ENCODE measurements at places on chromosomes 5 and 9.

GRCh38 chr5:68187268-68188055 lies 28.1 kb upstream of the PIK3R1 start:
- no peak for DNase-seq

DNA sequence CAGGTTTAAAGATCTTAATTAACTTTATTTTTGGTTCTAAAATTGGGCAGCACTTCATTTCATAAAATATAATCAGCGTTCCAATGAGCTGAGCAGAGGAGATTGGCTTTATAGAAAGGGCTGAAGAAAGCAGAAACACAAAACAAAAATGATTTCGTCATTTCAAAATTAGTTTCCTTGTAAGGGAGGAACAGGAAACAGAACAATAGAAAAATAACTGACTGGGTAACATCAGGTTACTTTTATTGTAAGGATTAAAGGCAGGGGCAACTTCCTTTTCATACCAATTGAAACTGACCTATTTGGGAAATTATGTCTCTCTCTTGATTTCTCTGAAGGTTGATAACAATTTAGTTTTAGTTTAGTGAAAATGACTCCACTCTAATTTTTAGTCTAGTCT lies 157.1 kb downstream of the ATP10B start:
- DNase-seq, result no peak

- DNase-seq, result no peak
These were observed 2.3 kb upstream of the POMT1 start for GRCh38 chr9:131500377-131500776.

- no peak for DNase-seq
These were observed 51.9 kb downstream of the IPPK start for GRCh38 chr9:92617951-92618510.

DNA sequence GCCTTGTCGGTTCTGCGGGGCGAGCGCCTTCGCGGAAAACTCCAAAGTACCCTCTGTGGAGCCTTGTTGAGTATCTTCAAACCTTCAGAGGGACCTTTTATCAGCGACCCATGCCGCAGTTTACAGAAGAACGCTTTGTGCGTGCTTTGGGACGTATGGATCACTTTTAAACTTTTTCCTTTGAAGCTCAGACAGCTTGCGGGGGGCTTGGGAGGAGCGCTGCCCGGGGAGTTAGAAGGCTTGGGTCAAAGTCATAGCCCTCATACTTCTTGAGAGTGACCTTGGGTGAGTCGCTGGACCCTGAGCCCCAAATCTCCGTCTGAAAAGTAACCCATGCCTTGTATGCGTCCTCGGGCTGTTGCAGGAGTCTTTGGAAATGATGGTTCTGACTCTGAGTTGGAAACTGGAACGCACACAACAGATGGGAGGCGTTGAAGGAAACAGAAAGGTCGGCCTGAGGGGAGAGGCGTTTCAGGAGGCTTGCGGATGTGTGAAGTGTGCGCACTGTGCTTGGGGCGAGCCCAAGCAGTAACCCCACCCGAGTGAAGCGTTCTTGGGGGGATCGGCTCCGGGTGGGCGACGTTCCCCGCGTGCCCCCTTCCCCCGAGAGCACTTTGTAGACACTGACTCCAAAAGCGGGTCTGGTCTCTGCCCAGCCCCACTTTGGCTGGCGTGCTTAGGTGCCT lies 661 bp upstream of the SLC25A51 start:
- no peak for DNase-seq

DNA sequence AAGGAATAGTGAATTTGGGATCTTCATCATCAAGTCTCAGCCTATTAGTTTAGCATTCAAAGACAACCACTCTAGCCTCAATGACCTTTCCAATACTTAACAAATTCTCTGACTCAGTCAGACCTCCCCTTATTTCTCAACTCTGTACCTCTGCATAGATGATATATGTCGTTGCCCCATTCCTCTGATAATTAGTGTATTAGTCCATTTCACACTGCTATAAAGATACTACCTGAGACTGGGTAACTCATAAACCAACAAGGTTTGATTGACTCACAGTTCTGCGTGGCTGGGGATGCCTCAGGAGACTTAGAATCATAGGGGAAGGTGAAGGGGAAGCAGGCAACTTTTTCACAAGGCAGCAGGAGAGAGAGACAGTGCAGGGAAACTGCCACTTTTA lies 8.9 kb downstream of the MRPL22 start:
- DNase-seq, result no peak

DNA sequence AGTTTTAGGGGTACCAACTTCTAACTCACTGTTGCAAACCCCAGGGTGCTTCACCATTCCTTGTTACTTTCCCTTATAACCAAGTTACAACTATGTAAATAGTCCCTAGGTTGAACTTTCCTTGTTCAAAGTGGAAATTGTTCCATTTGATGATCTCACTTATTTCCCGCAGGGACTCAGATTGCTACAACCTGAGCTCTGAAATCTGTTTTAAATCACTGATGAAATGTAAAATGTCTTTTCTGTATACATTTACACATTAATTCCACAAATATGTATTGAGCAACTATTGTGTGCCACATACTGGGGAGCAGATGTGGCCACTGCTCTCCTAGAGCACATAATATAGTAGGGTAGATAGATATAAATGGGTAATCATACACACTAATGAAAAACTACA lies 69.1 kb upstream of the TARS1 start:
- no peak for DNase-seq

- no peak for DNase-seq
These were observed 7.8 kb downstream of the NINJ1 start for GRCh38 chr9:93126151-93126781.

GRCh38 chr5:16573401-16573800 lies 43.4 kb downstream of the RETREG1 start:
- no peak for DNase-seq

DNA sequence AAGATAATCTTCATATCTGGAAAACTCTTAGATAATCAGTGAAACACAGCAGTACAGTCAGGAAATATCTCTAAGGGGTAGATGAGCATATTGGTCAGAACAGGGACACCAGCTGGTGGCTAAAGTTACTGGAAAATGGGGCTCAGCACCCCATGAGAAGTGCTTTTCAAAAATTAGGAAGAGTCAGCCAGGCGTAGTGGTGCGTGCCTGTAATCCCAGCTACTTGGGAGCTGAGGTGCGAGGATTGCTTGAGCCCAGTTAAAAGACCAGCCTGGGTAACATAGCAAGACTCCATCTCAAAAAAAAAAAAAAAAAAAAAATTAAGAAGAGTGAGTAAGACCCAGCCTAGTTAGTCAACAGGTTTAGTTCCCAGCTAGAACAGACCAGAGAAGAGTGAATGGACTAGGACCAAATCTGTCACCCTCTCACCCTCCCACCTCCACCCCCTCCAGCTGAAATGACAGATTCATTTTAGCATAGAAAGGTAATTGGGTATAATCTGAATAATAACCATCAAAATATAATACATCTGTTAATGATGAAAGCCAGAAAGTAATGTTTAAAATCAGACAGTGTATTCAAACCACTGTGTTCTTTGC lies 120.9 kb downstream of the CDC42SE2 start:
- DNase-seq, result no peak

- peak; percentile 23 for DNase-seq
These were observed 1.2 kb downstream of the FBXL17 start for GRCh38 chr5:108380531-108381349.

DNA sequence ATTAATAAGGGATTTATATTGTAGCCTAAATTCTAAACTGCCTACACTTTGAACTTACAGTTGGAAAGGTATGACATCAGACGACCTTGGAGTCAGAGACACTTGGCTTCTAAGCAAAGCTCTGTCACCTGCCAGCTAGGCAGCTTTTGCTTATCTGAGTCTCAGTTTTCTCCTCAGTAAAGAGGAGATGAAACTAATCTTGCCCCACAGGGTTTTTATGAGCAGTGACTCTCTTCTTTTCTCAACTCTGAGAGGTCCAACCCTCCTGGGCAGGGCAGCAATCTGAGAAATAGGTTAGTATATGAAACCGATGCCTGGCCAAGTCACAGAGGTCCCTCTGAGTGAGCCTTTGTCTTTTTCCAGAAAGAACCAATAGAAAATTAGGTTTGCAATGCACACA lies 53.9 kb downstream of the WDR36 start:
- no peak for DNase-seq

DNA sequence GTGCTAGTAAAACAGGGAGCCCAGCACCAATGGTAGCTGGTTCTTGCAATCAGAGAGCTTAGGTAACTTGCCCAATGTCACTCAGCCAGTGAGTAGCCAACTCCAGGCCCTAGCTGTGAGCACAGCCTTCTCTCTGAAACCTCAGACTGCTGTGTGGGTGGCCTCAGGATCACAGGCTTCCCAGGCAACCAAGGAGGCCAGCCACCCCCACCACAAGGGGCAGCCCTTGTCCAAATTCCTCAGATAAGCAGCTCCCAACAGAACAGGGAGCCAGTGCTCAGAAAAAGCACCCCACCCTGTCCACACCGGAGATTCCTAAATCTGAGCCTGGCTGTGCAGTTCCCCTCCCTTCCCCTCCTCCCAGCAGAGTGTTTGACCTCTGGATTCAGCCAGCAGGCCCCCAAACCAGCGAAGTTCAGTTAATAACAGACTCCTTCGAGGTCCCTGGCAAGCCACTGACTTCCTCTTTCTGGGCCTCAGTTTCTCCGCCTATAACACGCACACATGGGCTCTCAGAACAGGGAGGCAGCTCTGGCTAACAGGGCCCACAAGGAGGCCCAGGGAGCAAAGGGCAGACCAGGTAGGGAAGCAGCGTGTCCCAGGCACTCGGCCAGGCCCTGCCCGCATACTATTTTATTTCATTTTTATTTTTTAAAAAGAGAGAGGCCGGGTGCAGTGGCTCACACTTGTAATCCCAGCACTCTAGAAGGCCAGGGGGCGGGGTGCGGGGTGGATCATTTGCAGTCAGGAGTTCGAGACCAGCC lies 2.7 kb downstream of the EEIG1 start:
- no peak for DNase-seq

DNA sequence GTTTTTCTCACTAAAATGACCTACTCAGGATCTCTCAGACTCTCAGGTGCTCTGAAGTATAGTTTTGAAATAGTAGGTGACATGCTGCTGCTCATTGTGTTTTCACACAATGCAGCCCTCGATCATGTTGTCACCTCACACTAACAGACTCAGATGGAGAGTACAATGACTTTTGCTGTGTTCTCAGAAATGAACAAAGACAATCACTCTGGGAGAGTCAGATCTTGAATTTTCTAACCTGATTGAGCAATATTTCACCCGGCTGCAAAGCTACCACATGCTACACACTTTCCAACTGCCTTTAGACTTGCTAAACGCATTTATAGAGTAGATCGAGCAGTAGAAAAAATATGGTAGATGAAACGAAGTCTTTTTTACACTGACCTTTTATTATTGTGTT lies 113.4 kb downstream of the ST8SIA4 start:
- no peak for DNase-seq

- DNase-seq, result no peak
These were observed 17.0 kb downstream of the BTF3 start for GRCh38 chr5:73515232-73515631.

DNA sequence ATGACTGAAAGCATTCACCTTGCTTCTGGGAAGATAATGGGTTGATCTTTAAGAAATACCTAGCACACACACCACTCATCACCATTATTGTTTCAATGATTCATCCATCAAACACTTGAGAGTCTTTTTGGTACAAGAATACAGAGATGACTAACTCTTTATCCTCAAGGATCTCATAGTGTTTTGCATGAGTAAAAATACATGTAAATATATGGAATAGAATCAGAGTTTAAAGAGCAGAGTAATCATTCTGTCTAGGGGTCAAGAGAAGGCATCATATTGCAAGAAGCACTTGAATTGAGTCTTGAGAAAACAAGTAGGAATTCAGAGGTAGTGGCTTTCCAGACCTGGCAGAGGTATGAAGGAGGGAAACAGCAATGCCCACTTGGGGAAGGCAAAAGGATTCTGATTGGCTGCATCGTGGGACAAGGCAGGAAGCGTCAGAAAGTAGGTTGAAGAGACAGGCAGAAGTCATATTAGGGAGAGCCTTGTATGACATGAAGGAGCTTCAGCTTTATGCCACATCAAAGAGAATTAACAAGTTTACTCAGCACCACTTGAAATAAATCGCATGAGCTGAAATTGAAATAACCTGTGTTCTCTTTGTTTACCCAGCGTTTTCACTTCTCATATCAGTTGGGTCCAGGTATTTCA lies 542.5 kb downstream of the TLE1 start:
- no peak for DNase-seq

Data from stimulated activated CD8-positive, alpha-beta memory T cell treated with anti-CD3 and anti-CD28 coated beads, Interleukin-15, amount 100 ng/mL, for 24 hours (primary cell).